Omental fat pad (tissue), 4 donors: ENCODE measurements at places on chromosomes 3 and 15.
A peak's percentile ranks its signal among the peaks of the same experiment; 100 is the strongest.

GRCh38 chr3:170054204-170054603, 16.4 kb downstream of the GPR160 start:
- DNase-seq = no peak

- no peak for DNase-seq
Measured at GRCh38 chr15:68644083-68644904, 65.5 kb downstream of the CORO2B start.

- no peak for DNase-seq
Measured at GRCh38 chr15:81744364-81744763, 301.5 kb downstream of the MEX3B start.

DNA sequence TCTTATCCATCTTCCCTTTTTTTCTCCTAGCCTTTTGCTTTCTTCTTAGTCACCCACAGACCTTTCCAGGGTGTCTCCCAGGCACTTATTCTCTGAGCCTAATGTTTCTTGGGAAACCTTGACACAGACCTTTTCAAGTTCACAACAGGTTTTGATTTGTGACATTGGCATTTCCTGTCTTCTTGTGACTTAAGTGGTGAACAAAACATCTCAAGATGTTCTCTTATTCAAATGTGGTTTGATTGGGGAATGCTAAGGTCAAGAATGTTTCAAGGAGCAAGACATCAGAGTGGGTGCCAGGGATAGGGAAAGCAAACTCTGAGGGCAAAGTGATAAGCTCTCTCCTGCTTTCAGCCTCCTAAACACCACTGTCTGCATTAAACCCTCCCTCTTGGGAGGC, 68.2 kb upstream of the GSK3B start:
- DNase-seq = no peak

- DNase-seq = no peak
Measured at GRCh38 chr3:109195815-109196214, 59.3 kb downstream of the C3orf85 start.

GRCh38 chr3:100591411-100591810, 18.0 kb upstream of the ADGRG7 start:
- DNase-seq = no peak

DNA sequence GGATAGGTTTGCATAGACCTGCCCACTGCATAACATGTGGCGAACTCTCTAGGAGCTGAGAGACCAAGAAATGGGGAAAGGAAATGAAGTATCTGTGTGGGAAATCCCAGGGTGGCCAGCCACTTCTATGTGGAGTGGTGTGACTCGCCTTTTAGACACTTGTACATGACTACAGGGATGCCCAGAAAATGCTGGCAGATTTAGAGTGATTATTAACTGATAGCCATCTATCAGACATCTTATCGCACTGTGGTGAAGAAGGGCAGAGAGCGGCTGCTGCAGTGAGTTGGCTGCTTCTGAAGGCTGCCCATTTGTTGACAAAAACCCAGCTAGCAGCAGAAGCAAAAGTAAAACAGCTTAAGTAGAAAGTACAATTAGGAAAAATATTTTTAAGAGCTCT, 18.1 kb upstream of the STAC start:
- no peak for DNase-seq

DNA sequence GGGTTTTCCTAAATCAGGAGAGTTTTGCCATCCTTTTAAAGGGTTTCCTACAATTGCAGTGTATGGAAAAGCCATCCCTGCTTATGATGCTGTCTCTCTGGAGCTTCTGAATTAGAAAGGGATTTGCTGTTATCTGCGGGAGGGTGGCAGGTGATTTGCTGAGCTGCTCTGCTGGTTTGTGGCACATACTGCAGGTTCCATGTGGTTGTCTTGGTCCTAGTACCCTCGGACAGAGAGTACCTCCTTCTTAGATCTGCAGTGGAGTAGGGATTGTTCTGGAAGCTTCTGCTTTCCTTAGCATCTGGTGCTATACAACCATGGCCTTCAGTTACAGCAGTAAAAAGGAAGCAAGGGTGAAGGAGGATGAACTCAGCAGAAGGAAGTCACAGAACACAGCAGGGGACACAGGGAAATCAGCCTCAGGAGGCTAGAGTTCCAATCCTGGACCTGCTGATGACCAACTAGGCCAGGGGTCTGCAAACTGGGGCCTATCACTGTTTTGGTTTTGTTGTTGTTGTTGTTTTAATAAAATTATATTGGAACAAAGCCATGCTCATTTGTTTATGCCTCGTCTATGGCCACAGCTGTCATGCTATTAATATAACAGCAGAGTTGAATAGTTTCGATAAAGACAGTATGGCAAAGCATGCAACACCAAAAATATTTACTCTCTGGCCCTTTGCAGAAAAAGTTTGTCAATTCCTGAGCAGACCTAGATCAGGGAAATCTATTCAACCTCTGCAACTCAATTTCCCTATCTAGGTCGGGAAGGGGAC, 39.5 kb downstream of the STARD5 start:
- DNase-seq = no peak

GRCh38 chr3:139241783-139242182, 102.0 kb upstream of the MRPS22 start:
- no peak for DNase-seq

DNA sequence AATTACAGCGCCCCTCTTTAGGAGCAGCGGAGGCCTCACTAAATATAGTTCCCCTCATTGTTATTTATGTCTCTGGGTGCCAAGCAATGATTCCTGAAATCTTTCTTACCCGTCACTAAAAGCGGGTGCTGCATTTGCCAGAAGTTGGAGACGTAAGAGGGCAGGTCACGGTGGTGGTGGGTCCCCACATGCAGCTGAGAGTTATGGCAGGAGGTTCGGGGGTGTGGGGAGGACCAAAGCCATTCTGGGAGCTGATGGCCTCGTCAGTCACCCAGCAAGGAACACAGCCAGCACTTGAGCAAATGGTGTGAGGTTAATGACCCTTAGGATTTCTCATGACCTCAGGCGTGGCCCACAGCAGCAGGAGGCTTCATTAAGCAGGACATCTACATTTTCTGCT, 129.2 kb downstream of the RAB11A start:
- no peak for DNase-seq

- DNase-seq = no peak
Measured at GRCh38 chr15:68150187-68150586, 54.9 kb downstream of the CALML4 start.

- DNase-seq = peak; percentile 95
Measured at GRCh38 chr3:125916376-125916978, 52.5 kb upstream of the ROPN1B start.

DNA sequence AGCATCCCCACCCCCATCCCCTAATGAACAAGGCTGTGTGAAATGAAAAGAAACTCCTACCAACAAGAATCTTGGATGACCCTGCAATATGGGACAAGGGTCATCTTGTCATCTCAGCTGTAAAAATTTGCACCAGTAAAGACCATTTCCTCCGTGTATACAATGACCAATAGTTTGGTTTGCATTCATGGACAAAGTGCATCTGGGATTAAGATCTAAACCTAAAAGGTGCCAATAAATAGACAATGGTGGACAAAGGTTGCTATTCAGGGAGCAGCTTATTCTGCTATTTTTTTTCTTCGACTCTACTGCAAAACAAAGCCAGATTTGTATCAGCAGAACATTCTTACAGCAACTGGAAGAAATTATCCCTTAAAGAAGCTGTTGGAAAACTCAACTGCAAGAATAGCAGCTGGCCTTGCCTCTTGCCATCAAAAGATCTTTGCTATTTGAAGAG, 8.0 kb downstream of the MGLL start:
- DNase-seq = no peak

GRCh38 chr3:5252131-5252530, 64.6 kb downstream of the EDEM1 start:
- DNase-seq = no peak

GRCh38 chr15:63071288-63071909, 28.9 kb downstream of the TPM1 start:
- DNase-seq = no peak

DNA sequence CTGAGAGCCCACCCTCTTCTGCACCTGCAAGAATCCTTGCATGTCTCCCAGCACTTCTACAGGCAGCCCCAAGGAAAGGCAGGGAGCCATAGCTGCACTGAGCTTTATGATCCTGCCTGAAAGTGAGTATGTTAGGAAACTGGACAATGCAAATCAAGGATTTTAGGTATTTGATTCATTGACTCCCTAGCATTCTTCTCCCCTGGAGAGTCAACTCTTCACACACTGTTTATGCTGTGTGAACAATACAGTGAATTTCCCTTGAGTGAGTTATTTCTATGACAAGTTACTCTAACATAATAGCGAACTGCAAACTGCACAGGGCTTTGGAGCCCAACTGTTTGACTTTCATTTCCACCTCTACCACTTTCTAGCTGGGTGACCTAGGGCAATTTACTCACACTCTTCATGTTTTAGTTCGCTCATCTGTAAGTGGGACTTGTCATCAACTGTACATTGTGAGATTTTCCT, 96.0 kb upstream of the PHLDB2 start:
- DNase-seq = no peak

GRCh38 chr3:125050488-125051090, 5.2 kb downstream of the HEG1 start:
- no peak for DNase-seq

DNA sequence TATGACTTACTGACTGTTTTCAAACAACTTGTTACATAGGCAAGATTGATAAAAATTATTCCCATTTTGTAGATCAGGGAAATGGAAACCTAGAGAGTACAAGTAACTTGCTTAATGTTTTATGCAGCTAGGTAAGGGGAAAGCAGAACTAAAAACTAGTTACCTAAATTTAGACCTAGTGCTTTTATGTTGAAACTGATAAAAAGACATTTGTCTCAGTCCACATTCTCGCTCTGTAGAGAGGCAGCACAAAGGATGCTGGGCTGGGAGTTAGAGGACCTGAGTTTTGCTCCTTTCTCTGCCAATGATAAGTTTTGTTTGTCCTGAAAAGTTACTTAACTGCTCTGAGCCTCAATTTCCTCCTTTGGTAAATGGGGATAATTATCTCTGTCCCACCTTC, 17.4 kb downstream of the TIMP4 start:
- no peak for DNase-seq

- DNase-seq = no peak
Measured at GRCh38 chr3:179957264-179957845, 79.4 kb downstream of the PEX5L start.

GRCh38 chr15:32643907-32644445, 2.5 kb downstream of the SCG5 start:
- DNase-seq = no peak

DNA sequence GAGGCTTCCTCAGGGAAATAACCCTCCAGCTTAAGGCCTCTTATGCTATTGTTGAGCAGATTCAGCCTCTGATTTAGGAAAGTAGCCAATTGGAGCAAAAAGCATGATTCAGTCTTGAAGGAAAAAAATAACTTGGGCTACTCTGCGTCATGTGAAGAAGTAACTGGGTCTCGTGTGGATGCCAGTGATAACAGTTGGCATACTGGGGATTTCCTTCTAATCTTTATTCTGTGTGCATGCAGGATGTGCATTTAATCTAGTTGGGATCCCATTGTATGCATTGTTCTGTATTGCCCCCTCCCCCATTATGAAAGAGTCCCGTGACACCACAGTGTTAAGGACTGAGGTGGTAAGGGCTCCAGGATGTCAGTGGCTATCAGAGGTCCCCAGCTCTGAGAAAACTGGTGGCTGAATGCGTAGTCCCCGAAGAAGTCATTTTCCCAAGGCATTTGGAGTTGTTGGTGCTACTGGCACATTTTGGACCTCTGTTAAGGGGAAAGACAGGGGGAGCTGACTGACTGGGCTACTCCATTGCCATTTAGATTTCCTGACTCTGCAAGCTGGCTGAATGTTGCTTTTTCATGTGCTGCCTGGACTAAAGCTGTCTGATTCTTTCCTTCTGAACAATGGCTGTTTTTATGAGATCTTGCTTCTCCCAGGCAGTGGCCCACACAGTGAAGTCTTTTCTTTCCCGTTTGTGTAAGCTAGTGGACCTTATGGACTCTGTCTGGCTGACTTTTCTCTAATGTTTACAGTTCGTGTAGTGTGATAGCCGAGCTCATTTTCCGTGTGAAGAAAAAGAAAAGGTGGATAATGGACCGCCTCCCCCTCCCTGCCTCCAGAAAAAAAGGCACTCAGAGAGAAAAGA, 38.4 kb upstream of the TRAK1 start:
- DNase-seq = no peak

GRCh38 chr3:5023777-5024346, 44.6 kb downstream of the BHLHE40 start:
- no peak for DNase-seq

DNA sequence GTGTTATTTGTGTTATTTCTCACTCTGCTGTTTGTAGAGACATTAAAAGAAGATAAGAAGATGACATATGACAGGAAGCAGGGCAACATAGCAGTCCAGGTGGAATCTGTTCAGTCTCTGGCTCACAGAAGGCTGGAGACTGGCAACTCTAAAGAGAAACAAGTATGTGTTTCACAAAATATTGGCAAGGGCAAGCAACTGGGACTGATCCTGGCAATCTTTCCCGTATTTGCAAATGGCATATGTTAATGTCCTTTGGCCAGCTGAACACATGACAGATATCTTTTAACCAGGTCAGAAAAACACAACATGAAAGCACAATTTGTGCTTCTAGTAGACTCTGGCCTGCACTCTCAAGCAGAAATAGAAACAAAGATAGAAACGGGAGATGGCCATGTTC, 1354.1 kb upstream of the EPHA6 start:
- no peak for DNase-seq

DNA sequence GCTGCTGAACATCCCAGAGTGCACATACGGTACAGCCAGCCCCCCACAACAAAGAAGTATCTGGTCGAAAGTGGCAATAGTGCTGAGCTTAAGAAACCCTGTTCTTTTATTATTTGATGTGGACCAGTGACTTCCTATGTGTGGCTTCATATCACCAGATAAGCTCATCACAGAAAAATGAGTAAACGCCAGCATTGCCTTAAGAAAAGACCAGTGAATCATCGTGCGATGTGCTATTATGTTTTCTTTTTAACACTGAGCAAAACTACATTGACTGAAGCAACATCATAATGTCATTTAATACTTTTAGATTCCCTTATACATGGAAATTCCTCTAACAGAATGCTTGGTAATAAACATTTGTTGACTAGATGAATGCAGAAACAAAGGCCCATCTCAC, 45.2 kb upstream of the ARRDC4 start:
- DNase-seq = no peak

DNA sequence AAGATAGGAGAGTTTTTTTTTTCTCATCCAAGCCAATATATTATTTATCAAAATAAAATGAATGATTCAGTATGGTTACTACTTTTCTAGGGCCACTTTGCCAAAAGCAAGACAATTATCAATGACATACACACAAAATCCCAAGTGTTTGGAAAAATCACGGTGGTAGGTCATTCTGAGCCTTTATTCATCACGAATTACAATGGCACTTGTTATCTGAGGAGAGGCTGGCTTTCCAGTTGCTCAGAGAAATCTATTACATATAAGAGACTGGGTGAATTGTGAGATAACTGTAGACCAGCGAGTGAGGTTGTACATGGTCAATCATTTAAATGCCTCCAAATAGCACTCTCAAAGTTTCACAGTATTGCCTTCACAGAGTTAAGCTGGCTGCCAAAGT, 20.4 kb upstream of the FGF12 start:
- DNase-seq = no peak

DNA sequence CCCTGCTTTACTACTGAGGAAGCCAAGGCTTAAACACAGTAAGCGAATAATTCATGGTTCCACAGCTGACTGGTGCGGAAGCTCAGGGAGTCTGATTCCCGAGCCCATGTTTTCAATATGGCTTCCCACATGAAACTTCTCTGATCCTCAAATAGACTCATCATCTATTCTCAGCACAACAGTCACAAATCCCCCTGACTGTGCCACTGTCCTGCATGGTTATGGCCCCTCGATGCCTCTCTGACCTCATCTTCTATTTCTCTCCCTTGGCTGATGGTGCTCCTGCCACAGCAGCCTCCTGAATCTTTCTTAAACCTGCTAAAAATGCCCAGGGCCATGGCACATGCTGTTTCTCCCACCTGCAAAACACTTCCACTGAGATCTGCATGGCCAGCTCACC, 43.2 kb downstream of the SRGAP3 start:
- DNase-seq = no peak
